NCI-H1092 (cell line): ENCODE measurements at places on chromosomes 3 and 15.

GRCh38 chr3:63932509-63933212 is 20.5 kb upstream of the SCAANT1 start:
- DNase-seq, result no peak

DNA sequence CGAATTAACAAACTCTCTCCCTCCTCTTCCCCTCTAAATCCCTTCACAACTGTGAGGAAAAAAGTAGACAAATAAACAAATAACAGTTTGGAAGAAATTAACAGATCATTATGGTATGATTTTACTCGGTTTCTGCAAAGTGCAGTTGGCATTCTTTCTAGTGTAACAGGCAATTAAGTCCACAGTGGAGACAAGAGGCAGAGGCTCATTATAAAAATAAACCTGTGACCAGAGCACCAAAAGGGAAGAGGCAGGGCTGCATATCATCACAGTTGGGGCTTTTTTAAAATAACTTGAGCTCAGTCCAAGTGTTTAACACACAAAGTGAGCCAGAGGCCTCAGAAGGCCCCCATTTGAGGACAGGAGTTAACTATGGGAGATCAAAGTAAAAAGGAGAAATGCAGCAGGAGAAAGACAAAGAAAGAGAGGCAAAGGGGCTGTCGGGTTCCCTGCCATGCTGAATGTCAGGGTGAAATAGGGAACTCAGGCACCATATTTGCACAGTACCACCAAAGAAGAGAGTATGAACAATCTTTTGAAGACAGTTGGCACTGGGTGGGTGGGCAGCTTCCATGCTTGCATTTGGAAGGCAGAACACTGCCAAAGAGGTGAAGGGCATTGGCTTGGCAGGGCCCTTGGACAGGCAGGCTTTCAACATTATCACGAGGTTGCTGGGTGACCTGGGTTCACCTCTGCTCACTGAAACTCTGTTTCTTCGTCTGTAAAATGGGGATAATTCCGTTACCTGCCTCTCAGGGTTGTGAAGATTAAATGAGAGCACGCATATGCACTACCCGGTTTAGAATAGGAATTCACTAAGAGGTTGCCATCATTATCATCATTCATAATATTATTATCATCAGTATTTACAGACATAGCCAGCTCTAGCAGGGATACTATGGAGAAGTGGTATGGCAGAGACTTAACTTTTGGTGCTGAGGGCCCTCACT is 134.5 kb downstream of the MEX3B start:
- no peak for DNase-seq

- DNase-seq, result no peak
These were observed 220.0 kb downstream of the FAM43A start for GRCh38 chr3:194905696-194906095.

GRCh38 chr3:152443212-152444023 is 174.7 kb downstream of the MBNL1 start:
- no peak for DNase-seq

GRCh38 chr3:74390121-74390877 is 224.2 kb downstream of the CNTN3 start:
- no peak for DNase-seq

GRCh38 chr3:193240850-193241706 is at the start of gene PLAAT1:
Gene PLAAT1 (plus strand): TSS chr3:193241222. CDS start chr3:193255651, 14,429 bp downstream.
- peak; percentile 68 for DNase-seq

GRCh38 chr3:11640009-11640673 is 3.6 kb downstream of the VGLL4 start:
- no peak for DNase-seq

DNA sequence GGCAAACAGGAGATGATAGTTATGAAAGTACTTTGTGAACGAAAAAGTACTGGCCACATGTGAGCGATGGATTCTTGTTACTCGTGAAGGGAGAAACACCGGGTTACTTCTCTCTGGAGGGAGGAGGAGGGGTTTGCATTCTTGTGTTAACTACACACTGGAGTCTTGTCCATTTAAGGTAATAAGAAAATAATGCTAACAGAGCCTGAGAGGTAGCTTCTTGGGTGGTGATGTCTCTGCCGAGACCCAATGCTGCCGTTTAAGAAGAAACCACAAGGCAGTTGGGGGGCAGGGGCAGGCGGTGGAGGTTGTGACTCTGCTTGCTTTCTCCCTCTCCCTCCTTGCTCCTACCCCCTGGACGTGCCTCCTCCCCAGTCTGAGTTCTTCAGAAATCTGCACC is 100.9 kb upstream of the ROPN1 start:
- no peak for DNase-seq

DNA sequence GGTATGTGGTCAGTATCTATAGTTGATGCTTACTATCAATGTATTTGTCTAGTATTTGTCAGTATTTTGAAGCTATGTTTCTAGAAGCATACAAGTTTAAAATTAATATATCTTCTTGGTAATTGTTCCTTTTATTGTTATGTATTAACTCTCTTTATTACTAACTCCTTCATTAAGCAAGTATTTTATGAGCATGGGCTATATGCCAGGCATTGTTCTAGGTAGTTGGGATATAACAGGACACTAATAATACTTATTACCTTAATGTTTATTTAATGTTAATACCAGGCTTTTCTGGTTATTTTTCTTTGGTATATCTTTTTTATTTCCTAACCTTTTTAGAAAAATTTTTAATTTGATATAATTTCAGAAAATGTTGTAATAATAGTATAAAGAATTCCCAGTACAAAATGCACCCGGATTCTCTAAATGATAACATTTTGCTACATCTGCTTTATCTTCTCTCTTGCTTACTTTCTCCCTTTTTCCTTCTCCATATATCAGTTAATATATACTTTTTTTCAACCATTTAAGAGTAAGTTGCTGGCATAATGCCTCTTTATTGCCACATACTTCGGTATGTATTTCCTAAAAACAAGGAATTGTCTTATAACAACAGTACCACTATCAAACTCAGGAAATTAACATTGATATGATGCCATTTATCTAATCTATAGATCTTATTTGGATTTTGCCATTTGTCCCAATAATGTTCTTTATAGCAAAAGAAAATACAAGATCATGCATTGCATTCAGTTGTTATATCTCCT is 30.9 kb downstream of the LRRC49 start:
- no peak for DNase-seq

DNA sequence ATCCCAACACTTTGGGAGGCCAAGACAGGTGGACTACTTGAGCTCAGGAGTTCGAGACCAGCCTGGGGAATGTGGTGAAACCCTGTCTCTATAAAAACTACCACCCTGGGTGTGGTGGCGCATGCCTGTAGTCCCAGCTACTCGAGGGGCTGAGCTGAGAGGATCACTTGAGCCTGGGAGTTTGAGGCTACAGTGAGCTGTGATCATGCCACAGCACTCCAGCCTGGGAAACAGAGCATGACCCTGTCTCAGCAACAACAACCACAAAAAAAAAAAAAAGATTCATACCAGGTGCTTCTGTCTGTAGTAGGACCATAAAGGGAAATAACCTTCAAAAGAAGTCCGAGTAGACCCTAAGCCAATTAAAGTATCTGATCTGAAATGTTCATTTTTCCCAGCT is 94.5 kb downstream of the SERPINI1 start:
- DNase-seq, result no peak

DNA sequence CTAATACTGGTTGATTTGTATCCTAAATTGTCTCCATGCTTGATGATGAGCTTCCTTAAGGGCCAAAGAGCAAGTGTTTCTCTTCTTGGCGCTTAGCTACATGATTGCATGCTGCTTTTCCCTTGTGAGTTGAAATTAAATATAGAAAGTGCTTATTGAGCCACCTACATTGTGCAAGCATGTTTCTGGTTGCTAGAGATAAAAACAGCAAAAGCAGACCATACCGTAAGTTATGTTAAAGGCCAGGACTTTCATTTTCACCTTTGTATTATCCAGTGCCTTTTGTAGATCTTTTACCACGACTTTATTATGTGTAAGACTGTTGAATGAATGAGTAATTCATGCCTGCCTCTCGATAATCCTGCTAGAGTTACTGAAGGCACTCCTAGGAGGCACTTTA is 41.9 kb upstream of the CCNB2 start:
- no peak for DNase-seq

- DNase-seq, result no peak
These were observed 33.5 kb downstream of the IQGAP1 start for GRCh38 chr15:90421527-90421926.

DNA sequence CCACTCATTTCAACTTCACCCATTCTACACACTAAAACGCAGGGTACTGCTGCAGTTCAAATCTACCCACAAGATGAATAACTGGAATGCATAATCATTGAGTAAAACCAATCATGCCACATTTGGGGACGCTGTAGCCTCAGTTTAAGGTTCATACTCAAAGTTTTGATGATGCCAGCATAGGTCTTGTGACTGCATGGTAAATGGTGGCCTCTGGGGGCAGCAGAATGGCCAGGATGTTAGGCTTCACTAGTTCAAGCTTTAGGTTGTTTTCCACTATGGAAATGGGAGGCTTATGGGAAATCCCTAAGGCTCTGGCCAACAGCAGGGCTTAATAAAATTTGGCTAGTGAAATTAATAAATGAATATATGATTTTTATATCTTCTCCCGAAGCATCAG is 104.3 kb upstream of the TSC22D2 start:
- DNase-seq, result no peak

DNA sequence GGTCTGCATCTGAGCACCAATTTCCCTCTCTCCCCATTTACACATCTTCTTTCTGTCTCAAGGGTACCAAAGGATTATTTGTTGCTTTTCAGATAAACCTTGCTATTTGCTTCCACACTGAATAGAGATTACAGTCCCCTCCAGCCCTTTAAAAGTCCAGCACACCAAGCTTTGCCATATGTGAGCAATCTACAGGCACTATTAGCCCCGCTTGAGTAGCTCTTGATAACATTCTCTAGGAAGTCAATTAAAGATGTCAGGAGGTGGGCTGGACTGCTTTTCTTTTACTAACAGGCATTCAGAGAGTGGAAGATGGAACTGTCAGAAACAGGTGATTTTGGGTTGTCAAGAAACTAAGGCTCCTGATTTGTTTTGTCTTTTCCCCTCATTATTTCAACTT is 417.0 kb downstream of the ROBO2 start:
- DNase-seq, result no peak

GRCh38 chr15:56982987-56983386 is 64.5 kb downstream of the TCF12 start:
- no peak for DNase-seq

DNA sequence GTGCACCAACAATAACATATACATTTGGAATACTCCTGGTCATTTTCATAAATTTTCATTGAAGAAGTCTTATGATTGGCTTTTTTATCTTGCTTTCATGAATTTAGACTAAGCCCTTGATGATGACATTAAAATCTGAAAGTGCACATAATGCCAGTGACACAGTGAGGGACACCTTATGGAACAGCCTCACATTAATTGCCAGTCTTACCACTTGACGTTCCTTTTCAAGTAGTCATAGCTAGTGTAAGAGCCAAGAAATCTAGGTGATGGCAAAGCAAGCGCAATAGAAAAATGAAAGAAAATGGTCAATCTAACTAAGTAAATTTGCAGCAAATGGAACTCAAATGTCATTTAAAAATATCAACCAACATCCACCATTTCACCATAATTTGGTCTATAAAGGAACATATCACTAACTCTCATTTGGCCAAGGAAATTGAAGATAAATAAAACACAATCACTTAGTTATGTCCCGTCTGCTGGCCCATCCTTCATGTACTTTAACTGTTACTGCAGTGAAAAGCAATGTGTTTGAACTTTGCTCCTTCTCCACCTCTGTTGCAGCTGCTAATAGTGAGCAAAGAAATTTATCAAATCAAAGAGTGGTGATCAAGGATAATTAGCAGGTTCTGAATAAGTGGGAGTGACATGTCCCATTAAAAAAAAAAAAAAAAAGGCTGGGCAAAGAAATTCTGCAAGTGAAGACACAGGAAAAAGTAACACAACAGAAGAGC is 110.0 kb downstream of the TJP1 start:
- DNase-seq, result no peak

GRCh38 chr3:126345641-126346460 is 11.4 kb downstream of the KLF15 start:
- no peak for DNase-seq

DNA sequence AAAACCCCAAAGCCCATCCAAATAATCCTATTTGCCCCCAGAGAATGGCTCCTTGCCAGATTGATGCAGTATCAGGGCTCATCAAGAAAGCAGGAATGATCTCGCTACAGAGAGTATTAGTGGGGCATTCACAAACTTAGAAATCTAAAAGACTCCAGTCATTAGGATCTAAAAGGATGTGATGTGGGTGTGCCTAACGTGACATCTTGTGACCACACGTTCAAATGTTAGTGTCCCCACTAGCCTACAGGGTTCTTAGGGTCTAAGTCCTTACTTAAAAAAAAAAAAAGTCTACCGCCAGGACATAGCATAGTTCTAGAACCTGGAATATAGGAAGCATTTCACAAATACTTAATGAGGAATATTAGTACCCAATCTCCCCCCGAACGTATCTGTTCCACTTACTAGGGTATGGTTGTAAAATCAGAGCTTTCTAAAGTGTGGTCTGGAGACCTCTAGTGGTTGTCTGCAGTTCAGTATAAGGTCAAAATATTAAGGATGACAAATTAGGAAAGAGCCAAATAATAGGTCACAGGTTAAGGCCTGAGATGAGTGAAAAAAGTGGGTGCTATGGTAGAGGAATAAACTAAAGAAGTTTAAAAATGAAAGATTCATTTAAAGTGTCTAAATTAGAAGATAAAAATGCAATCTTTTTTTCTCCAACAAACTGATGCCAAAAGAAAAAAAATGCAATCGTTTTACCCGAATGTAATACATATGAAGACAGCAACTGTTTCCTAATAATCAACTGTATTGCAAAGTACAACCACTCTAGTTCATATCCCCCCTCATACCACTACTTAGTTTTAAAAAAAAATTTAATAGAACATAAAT is 4.2 kb upstream of the CHRM5 start:
- no peak for DNase-seq

DNA sequence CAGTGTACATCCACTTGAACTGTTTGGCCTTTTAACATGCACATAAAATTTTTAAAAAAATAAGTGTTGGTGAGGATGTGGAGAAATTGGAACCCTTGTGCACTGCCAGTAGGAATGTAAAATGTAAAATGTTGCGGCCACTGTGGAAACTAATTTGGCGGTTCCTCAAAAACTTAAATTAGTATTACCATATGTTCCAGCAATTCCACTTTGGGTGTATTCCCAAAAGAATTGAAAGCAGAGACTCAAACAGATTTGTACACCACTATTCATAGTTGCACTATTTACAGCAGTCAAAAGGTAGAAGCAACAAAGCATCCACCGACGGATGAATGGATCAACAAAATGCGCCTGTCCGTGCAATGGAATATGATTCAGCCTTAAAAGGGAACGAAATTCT is 55.2 kb upstream of the SEC61A1 start:
- no peak for DNase-seq

DNA sequence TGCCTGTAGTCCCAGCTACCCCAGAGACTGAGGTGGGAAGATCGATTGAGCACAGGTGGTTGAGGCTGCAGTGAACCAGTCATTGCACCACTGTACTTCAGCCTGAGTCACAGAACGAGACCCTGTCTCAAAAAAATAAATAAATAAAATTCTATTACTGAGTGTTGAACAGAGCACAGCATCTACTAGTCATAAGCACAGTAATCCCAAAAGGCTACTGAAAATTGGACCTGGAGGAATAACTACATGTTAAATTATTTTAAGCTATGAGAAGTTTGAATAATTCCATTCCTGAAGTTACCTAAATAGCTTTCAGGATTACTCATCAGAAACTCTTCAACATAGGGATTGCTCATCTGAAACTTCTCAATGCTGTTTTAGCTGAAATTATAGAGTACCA is 43.4 kb downstream of the ARMC8 start:
- DNase-seq, result no peak
